ENCODE measurements at places on chromosomes 16 and 17.

DNA sequence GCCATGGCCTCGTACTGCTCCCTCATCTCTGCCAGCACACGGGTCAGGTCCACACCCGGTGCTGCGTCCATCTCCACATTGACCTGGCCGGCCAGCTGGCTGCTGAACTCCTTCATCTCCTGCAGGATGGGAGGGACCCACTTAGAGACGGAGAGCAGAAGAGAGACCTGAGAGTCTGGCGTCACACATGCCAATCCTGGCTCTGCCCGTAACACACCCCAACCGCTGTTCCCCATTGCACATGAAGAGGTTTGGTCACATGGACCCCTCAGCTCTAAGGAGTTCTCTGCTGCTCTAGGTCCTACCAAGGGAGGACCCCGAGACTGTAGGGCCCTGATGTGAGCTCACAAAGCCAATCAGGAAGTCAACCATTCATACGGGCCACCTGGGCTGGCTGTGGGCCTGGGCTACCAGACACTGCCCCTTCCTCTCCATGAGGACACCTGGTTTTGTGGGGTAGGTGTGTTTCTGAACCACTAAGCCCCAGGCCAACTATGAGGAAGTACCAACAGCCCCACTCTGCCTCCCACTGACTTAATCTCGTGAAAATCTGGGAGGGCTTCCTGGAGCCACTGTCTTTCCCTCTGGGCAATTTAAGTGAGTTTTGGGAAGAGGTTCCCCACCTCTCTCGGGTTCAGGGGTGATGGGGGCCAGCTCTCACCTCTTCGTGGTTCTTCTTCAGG, 2.4 kb downstream of the KRT15 start:
- DNase-seq, result no peak

GRCh38 chr17:11330826-11331225, 89.8 kb downstream of the SHISA6 start:
- DNase-seq, result no peak

DNA sequence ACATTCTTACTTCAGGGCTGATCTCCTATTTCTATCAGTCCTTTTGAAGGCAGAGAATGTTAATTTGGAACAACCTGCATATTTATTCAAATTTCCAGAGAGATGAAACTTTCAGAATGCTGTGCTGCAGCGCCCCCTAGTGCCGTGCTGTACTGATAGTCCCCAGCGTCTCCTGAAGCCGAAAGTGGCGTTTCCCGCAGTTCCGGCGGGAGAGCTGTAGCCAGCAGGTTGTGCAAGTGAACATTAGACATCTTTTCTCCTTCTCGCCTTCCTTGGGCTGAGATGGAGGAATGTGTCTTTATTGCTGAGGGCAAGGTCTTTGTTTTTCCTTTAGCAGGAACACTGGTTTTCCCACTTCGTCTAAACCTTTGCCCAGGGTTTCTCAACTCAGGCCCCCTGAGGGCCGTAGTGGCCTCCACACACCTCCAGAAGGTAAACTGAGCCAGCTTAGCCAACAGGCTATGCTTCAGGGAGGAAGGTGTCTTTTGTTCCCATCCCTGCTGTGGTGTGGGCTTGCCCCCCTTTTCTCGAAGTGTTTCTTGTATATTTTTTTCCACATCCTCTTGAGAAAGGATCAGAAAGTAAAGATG, 26.4 kb downstream of the USP10 start:
- DNase-seq, result peak; percentile 90

GRCh38 chr17:47998044-47998443, 27.1 kb downstream of the CDK5RAP3 start:
- no peak for DNase-seq

DNA sequence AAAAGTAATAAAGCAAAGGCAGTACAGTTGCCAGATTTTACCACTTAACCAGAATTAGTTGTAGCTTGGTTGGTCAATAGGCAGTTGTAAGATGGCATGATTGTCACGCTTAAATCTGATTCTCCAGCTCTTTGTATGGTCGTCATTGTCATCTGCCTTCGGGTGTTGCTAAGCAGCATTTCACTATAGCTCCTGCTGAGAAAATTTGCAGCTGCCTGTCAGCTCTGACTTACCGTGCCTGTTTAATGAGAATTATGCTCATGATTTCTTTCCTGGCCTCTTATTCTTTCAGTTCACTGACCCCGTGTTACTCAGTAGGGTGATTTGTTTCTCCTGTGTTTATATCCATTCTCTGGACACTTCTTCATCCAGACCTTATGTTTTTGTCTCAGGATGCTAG, 66.7 kb downstream of the TANGO6 start:
- no peak for DNase-seq

DNA sequence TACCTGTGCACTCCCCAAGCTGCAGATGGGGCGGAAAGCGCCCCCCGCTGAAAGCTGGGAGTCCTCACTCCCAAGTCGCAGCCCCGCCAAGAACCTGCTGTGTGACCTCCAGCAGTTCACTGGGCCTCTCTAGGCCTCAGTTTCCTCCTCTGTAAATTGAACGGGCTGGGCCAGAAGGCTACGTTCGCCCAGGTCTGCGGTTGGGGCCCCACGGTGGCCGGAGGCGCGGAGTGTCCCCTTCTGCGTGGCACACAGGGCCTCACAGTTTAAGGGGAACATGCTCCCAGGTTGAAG, 628 bp downstream of the GALK1 start:
- DNase-seq, result no peak

- DNase-seq, result no peak
These were observed 40.1 kb downstream of the SCNN1B start for GRCh38 chr16:23342083-23342640.

DNA sequence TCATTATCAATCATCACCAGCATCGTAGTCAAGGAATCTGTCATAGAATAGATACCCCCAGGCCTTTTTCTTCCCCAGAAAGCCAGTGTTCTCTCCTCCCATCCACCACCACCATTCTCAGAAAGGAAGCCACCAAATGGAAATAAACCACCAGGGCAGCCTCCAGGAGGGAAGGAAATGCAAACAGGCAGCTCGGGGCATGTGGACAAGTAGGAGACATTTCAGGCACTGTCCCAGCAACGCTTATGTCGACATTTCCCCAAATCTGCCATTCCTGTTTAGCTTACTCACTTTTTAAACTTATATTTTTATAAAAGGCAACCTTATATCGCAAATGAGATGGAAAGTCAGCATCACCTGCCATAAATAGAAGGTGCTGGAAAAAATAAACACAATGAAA, 15.8 kb downstream of the EMP2 start:
- no peak for DNase-seq

GRCh38 chr16:30354423-30355143, 525 bp downstream of the CD2BP2 start:
- no peak for DNase-seq

GRCh38 chr16:85834741-85835140, 35.2 kb downstream of the COX4I1 start:
- no peak for DNase-seq

DNA sequence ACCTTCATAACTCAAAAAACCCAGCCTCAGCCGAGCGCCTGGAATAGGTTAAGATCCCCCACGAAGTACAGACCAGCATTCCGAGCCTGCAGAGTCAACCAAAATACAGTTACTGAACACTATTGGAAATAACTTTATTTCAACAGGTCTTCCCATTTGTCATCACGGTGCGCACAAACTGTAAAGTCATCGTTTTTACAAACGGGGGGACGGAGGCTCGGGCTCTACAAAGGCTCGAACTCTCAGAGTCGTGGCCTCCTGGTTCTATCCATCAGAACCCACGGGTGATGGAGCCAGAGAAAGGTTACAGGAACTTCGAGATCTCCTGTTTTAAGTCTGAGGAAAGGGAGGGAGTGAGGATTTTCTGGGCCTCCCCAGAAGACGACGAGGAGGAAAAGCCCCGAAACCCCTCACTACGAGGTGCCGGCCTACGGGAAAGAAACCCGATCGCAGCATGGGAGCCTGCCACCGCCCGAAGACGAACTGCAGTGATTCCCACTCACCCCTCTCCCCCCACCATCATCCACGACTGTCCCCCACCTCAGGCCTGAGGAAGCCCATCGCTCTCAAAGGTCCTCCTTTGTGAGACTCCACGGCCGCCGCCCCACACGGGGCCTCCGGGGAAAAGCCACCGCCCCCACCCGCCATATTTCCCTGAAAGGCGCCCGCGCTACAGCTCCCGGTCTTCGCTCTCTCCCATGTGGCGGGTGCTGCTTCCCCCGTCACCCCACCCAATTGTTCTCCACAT, 917 bp downstream of the YWHAE start:
- peak; percentile 37 for DNase-seq

- DNase-seq, result no peak
These were observed 1.8 kb downstream of the GHDC start for GRCh38 chr17:42192189-42193126.

- no peak for DNase-seq
These were observed 23.7 kb upstream of the SOX9 start for GRCh38 chr17:72097144-72097543.

DNA sequence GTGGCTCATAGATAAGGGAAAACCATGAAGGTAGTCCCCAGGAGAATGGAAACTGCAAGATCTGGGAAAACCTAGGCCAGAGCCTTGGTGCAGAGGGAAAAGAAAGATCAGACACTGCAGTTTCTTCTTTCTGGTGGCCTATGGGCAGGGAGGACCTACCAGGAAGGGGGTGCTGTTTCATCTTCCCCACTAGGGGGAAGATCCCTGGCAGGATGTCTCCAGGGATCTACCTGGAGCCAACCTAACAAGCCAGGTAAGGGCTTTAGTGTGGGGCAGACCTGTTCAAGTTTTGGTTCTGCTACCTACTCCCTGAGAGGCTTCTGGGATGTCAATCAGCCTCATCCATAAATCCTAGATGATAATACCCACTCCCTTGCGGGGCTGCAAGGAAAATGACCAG, 21.4 kb downstream of the TOM1L2 start:
- no peak for DNase-seq

- DNase-seq, result no peak
These were observed 144.1 kb downstream of the SPECC1 start for GRCh38 chr17:20153231-20153630.

- no peak for DNase-seq
These were observed 192.4 kb upstream of the HSBP1 start for GRCh38 chr16:83615141-83615952.

GRCh38 chr16:23317266-23317661, 15.2 kb downstream of the SCNN1B start:
- DNase-seq, result no peak

DNA sequence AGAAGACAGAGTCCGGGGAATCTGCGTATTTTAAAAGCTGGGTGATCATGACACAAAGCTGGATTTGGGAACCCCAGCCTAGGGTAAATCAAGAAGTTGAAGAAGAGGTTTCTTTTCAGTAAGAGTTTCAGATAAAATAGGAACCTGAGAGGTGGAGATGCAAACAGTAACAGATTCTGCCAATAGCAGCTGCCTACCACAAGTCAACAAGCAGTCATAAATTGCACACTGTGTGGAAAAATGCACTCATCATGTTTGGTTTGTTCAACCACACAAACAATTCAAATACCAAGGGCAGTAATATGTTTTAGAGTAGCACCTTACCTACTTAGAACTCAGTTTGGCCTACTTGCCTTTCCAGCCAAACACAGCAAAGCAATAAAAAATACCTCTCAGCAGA, 14.0 kb downstream of the MYO1D start:
- no peak for DNase-seq

DNA sequence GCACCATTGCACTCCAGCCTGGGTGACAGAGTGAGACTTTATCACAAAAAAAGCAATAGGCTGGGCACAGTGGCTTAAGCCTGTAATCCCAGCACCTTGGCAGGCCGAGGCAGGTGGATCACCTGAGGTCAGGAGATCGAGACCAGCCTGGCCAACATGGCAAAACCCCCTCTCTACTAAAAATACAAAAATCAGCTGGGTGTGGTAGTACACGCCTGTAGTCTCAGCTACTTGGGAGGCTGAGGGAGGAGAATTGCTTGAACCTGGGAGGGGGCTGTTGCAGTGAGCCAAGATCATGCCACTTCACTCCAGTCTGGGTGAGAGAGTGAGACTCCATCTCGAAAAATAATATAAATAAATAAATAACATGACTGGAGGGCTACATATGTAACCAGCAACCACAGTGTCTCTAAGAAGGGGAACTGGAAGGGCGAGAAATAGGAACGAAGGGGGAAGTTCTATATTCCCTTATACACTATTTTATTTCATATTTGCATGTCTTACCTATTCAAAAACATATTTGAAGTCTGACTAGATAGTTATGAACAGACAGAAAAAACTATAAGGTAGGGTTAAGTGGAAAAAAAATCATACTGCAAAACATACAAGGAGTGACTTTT, 25.9 kb downstream of the MYH11 start:
- DNase-seq, result no peak

All from activated CD4-positive, alpha-beta T cell treated with anti-CD3 and anti-CD28 coated beads for 48 hours (primary cell).